ENCODE measurements at places on chromosomes 1 and 21.

- DNase-seq, result no peak
Measured at GRCh38 chr1:63342402-63342801, 20.0 kb downstream of the FOXD3 start.

- DNase-seq, result no peak
Measured at GRCh38 chr1:212549503-212550017, 59.0 kb upstream of the ATF3 start.

DNA sequence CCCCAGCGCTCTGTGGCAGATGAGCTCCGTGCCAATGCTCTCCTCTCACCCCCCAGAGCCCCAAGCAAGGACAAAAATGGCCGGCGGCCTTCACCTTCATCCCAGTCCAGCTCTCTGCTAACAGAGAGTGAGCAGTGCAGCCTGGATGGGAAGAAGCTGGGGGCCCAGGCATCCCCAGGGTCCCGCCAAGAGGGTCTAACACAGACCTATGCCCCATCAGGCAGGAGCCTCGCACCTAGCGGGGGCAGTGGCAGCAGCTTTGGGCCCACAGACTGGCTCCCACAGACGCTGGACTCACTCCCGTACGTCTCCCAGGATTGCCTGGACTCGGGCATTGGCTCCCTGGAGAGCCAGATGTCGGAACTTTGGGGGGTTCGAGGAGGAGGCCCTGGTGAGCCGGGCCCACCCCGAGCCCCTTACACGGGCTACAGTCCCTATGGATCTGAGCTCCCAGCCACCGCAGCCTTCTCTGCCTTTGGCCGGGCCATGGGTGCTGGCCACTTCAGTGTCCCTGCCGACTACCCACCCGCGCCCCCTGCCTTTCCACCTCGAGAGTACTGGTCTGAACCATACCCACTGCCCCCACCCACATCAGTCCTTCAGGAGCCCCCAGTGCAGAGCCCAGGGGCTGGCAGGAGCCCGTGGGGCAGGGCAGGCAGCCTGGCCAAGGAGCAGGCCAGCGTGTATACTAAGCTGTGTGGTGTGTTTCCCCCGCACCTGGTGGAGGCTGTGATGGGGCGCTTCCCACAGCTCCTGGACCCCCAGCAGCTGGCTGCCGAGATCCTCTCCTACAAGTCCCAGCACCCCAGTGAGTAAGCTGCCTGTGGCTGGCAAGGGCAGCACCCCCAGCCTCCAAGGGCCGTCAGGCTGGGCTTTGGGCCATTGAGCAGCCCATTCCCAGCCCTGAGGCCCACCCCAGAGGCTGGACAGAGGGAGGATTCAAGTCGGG lies 8.7 kb downstream of the ZC3H12A start:
- no peak for DNase-seq

DNA sequence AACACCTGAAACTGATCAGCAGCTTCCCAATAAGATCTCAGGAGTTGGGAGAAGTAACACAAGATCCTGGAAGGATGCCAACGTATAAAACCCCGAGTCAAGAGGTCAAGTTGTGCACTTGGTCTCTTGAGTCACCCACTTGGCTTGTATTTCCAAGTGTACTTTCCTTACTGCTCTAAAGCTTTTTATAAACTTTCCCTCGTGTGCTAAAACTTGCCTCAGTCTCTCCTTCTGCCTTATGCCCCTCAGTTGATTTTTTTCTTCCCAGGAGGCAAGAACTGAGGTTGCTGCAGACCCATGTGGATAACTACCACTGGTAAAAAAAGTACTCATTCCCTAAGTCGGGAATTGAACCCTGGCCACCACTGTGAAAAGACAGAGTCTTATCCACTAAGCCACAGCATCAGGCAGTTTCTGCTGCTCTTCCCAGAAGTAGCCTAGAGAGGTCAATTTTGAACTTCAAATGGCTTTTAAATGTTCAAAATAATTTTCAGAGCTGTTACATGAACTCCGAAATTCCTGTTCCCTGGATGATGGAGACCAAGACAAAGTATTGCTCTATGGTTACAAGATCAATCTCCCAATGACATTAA lies 28.9 kb downstream of the ITLN2 start:
- no peak for DNase-seq
